ENCODE measurements at places on chromosomes 12 and 14. TPM values are rescaled to one million over a fixed set of nuclear protein-coding genes. Genes with fewer than 3 reads are reported as not detected.

The PLEKHG7 gene
- 0.33 TPM for total RNA-seq

The KRT5 gene
- 0.52 TPM for total RNA-seq

The HOTAIR gene
- total RNA-seq: not detected

The FAM186B gene
- total RNA-seq: 0.78 TPM

The TROAP gene
- not detected for total RNA-seq

The CCDC175 gene
- total RNA-seq: not detected

The CCDC177 gene
- total RNA-seq: not detected

The GLS2 gene
- total RNA-seq: 44.4 TPM

The LRP1-AS gene
- total RNA-seq: not detected

GRCh38 chr14:70257526-70257925, 68.8 kb upstream of the SLC8A3 start:
- peak; percentile 43 for DNase-seq

DNA sequence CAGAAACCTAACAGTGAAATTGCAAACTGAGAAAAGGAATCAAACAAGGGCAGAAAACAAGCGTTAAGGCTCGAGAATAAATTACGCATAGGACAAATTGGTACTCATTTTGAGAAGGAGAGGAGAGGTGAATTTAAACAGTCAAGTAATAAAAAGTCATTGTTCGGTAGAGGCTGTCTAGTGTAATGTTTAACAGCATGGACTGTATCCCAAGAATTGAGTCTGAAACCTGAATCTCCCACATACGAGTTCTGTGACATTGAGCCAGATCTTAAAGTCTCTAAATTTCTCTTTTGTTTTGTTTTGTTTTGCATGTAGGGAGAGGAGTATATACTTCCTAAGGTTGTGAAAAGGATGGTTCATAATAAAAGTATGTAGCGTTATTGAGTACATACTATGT, 216.5 kb upstream of the BTG1 start:
- no peak for DNase-seq

GRCh38 chr12:52796839-52797528, 1.1 kb upstream of the KRT3 start:
- DNase-seq: no peak

GRCh38 chr14:85295318-85295717, 234.6 kb upstream of the FLRT2 start:
- DNase-seq: no peak

GRCh38 chr12:44285321-44285960, 449.6 kb downstream of the TMEM117 start:
- DNase-seq: no peak

- no peak for DNase-seq
Measured at GRCh38 chr12:131752451-131752850, 41.6 kb downstream of the SFSWAP start.

GRCh38 chr14:97705976-97706375, 908.8 kb downstream of the VRK1 start:
- DNase-seq: no peak

- DNase-seq: no peak
Measured at GRCh38 chr12:110251381-110251780, 29.7 kb upstream of the ATP2A2 start.

DNA sequence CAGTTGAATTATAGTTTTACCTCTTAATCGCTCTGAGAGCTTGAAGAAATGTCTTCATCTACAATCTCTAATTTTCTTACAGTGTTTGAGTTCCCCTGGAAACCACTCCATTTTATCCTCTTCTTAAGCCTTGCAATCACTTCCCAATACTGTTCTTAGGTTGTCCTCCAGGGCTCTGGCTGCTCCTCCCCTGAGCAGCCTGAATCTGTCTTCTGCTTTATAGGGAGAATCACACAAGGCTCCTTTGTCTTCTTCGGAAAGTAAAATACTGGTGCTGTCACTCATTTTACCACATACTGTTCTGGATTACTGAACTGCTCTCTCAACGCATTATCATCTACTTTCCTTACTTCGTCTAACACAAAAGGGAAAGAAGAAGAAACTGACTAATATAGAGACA, 133.7 kb downstream of the MDGA2 start:
- DNase-seq: no peak

DNA sequence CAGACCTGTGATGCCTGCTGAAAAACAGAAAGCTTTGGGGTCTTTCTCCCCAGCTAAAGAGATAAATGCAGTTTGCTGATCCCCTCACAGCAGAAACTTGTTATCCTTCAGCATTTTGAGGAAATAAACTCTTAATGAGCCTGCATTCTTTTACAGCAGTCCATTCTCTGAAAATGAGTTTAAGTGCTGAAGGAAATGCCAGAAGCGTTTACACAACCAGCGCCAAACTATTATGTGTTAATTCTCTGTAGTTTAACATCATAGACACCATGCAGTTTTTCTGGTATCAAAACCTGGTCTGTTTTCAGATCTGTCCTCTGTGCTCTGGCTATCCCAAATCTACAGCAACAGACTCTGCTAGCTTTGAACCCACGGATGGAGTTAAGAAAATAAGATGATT, 291.3 kb downstream of the NPAS3 start:
- DNase-seq: no peak

- no peak for DNase-seq
Measured at GRCh38 chr12:16300122-16300521, 22.6 kb upstream of the SLC15A5 start.

GRCh38 chr12:68806488-68807237, 1.3 kb upstream of the MDM2 start:
- DNase-seq: no peak

DNA sequence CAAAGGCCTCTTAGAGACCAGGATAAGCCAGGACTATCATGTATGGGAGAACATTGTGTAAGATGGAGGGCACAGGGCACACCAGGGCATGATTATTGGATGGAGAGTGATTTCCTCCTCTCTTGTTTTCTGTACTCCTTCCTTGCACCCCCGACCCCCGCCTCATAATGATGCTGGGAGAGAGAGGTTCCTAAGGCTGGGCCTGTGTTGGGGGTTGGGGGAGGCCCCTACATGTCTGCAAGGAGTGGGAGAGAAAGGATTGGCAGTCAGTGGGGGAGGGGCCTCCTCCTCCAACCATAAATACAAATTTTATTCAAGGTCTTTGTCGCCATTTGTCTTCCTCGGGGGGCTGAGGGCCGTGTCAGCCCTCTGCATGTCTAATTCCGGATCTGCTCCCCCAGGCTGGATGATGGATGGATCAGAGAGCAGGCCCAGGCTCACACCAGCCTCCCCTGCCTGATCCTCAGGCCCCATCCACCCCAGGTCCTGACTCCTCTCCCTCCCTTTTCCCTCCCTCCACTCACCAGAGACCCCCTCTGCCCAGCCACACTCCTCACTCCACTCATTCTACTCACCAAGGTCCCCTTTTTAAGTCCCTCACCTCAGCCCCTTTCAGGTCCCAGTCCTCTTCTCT, 2.0 kb upstream of the C1QL4 start:
- DNase-seq: no peak

DNA sequence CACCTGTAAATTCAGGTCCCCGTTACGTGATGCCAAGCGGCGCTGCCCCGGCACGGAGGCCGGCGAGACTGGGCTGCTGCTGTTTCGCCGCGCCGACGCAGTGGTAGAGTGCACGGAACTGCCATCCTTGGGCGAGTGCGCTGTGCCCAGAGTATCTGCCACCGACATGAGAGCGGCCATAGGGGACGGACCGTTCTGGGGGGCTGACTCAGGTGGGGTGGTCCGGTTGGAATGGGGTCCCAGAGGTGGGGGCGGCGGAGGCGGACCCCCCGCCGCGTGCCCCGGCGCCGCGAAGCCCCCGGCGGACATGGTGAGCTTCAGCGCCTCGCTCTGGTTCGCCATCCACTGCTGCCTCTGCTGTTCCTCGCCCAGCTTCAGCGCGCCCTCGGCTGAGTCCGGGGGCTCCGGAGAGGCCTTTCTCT, 2.8 kb downstream of the IRF2BPL start:
- peak; percentile 38 for DNase-seq

GRCh38 chr12:45591635-45592034, 137.9 kb upstream of the ARID2 start:
- DNase-seq: no peak

GRCh38 chr14:74333909-74334308, 14.4 kb upstream of the VRTN start:
- no peak for DNase-seq

DNA sequence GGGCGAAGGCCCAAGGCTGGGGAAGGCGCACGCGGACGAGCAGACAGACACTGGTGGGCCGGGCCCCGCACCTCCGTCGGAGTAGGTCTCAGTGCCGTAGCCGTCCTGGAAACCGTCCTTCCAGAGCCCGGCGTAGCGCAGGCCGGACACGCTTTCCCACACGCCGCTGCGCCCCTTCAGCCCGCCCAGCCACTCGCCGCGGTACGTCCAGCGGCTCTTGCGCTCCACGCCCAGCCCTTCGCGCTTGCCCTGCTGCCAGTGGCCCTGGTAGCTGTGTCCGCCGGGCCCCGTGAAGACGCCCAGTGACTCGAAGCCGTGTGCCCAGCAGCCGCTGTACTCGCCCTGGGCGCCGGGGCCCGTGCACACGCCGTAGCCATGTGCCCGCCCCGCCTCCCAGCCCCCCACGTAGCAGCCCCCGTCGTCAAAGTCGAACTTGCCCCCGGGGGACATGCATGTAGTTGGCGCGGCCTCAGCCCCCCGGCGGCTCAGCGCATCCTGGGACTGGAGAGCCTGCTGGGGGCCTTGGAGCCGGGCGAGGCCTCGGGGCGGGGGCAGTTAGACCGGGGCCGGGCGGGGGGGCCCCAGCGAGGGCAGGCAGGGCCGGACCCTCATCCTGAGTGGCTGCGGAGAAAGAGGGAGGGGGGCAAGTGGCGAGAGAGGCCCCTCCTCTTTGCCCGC, 1.4 kb downstream of the JPH4 start:
- DNase-seq: no peak

GRCh38 chr12:68617160-68617926, 6.6 kb downstream of the RAP1B start:
- no peak for DNase-seq

- peak; percentile 47 for DNase-seq
Measured at GRCh38 chr12:131897276-131897675, 2.9 kb downstream of the ULK1 start.

GRCh38 chr12:12008931-12009611, 61.7 kb upstream of the BCL2L14 start:
- DNase-seq: no peak

DNA sequence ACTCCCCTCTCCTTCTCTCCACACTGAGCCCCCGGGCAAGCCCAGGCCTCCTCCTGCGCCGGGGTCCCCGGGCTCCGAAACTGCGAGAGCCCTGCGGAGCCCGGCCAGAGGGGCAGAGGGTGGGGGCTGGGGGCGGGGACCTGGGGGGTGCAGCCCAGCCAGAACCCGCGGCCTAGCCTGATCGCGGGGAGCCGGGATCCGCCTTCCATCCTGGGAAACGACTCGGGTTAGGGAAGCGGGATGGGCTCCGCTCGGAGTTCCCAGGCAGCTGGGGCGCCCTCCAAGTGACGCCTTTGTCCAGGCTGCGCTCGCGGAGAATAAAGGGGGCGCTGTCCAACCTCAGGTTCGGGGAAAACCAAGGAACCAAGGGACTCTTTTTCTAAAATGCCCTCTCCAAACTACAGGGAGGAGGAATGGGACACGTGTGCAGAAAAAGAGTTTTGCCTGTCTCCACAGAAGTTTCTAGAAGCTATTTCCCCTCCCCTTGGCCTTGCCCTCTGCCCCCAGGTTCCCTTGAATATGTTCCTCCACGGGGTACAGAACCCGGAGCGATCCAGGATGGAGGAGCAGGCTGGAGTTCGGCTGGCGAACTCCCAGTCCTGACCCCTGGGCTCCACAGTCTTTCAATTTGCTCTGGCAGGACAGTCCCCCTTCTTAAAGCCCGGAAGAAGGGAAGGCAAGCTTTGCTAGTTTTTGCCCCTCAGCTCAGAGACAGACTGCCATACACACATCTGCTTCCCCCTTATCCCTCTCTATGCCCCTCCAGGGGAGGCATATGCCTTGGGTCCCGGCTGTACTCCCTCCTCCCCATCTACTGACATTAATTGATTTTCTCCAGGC, 13.9 kb downstream of the NKX2-1 start:
- DNase-seq: no peak

DNA sequence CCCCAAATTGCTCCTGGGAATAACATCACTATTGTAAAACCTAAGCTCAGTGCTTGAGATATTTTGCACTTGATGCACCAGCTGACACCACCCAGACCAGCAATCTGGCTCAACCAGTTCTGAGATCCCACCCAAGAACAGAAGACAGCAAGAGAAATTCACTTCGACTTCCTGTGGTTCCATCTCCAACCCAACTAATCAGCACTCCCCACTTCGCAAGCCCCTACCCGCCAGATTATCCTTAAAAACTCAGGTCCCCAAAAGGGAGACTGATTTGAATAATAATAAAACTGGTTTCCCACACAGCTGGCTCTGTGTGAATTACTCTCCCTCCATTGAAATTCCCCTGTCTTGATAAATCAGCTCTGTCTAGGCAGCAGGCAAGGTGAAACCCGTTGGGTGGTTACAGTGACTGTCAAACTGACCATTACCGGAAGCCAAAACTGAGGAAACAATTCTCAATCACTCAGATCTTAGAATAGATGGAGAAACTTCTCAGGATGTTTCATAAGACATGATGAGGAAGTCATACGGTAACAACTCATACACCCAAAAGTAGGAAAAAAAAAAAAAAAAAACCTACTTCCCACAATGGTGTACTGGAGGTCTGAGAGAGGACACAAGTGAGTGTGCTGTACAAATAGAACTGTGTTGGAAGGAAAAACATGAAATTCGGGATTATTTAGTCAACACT, 92.4 kb downstream of the TMTC1 start:
- no peak for DNase-seq

- DNase-seq: peak; percentile 42
Measured at GRCh38 chr14:30656190-30656632, 34.1 kb downstream of the SCFD1 start.
